ENCODE measurements at places on chromosomes 12 and 14.

- DNase-seq: no peak
Measured at GRCh38 chr12:112131686-112132085, 6.3 kb downstream of the TRAFD1 start.

DNA sequence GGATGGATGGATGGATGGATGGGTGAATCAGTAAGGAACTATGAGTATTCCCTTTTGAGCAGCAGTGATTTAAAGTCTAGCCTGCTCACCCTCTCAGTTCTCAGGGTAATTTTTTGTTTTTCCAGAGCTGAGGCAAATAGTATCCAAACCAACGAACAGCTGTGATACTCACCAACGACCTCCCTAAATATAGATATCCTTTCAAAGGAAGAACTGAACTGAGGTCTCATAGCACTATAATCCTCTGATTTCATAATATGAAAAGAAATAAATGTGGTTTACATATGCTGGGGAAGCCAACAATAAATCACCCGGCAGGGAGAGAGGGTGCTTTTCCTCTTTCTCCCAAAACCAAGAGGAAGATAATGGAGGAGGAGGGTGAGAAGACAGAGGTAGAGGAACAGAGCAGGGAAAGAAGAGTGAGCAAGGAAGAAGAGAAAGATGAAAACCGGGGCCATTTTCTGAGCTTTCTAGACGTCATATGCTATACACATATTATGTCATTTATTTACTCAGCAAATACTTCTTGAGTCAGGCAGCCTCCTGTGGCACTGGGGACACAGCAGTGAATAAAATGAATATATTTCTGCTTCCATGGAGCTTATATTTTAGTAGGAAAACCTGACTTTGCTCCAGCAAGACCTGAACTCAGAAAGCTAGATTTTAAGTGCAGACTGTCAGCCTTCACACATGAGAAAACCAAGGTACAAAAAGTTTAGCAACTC lies 710.7 kb upstream of the TBX3 start:
- DNase-seq: no peak

- no peak for DNase-seq
Measured at GRCh38 chr14:68976160-68977067, 2.7 kb downstream of the ACTN1 start.

- DNase-seq: no peak
Measured at GRCh38 chr12:94173660-94174265, 25.4 kb downstream of the PLXNC1 start.

DNA sequence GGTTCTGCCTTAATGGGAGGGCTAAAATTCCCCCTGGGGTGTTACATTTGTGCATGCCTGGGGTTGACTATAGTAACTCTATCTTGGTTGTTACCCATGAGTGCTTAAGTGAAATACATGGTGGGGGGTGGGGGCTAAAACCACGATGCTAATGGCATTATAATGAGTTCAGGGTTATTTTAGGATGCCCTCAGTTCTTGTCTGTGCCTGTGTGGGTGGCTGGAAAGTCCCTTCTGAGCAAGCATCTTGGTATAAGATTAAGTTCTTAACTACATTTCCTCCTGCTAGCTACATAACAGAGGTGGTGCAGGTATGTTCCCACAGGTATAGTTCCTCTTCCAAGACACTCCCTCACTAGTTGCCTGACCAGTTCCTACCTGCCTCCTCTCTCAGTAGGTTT lies 822.3 kb downstream of the LRFN5 start:
- DNase-seq: no peak

DNA sequence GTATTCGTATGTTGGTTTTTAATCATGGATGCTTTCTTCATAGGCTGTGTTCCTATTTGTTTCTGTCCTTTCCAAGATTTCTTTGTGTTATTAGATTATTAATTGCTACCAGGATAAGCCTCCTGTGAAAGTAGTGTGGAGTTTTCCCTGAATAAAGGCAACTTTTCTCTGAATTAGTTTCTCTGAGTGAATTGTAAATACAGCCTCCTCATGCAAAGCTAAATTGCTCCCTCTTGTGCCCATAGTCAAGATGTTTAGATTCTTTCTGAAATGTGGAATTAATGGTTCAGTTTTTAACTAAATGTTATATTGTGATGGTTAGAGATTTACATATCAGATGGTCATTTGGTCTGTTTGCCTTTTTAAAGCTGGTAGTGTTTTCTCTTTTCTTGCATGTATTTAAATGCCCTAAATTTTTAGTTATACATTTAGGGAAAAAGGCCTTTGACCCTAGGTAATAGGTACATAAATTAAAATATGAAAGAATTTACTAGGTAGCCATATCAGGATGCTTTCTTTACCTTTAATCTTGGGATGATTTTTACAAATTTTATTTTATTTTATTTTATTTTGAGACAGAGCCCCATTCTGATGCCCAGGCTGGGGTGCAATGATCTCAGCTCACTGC lies 8.9 kb downstream of the APAF1 start:
- DNase-seq: no peak
